Stimulated activated CD4-positive, alpha-beta T cell treated with anti-CD3 and anti-CD28 coated beads, Interleukin-2, amount 100 ng/mL, for 4 hours (primary cell): ENCODE measurements at places on chromosomes 13 and 19.

DNA sequence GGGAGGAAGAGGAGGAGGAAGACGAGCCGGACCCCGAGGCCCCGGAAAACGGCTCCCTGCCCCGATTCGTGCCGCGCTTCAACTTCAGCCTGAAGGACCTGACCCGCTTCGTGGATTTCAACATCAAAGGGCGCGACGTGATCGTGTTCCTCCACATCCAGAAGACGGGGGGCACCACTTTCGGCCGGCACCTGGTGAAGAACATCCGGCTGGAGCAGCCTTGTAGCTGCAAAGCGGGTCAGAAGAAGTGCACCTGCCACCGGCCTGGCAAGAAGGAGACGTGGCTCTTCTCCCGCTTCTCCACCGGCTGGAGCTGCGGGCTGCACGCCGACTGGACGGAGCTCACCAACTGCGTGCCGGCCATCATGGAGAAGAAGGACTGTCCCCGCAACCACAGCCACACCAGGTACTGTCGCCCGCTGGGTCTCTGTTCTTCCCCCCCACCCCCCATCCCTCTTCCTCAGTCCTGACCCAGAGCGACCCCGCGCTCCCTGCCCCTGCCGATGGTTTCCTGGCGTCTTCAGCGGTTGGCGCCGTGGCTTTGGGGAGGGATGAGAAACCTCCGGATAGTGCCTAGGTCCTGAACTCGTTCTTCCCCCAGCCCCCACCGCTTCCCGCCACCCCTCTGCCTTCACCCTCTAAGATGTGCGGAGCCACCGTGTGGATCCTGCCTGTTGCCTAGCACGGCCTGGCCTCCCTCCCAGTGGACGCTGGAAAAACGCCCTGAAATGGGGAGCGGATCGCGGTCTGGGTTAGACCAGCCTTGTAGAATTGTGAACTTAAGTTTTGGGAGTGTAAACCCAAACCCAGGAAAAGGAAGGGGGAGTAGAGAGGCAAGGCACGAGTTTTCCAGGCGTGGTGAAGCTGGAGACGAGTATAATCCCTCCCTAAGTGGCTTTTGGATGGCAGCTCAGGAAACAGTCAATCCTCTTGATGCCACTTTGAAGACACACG, 1.5 kb downstream of the HS6ST3 start:
- DNase-seq = no peak

DNA sequence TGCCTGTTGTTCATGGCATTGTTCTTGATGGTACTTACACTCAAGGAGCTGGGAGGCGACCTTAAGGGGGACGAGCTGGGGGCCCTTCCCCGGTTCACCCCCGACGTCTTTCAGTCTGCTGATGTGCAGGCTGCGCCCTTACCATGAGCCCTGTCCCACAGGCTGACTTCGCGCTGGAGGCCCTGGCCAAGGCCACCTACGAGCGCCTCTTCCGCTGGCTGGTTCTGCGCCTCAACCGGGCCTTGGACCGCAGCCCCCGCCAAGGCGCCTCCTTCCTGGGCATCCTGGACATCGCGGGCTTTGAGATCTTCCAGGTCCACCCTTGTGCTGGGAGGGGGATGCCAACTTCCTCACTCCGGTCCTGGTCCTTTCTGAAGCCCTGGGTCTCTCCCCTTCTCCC, 45.4 kb downstream of the MYH14 start:
- DNase-seq = no peak

- DNase-seq = no peak
Observed at GRCh38 chr19:28264556-28264955, 948.4 kb downstream of the UQCRFS1 start.

GRCh38 chr13:52128714-52129700, at the start of gene NEK5:
Gene NEK5, minus strand, starts transcription at chr13:52129073. Its CDS starts 1,591 bp downstream, at chr13:52127482.
- DNase-seq = peak; percentile 9

DNA sequence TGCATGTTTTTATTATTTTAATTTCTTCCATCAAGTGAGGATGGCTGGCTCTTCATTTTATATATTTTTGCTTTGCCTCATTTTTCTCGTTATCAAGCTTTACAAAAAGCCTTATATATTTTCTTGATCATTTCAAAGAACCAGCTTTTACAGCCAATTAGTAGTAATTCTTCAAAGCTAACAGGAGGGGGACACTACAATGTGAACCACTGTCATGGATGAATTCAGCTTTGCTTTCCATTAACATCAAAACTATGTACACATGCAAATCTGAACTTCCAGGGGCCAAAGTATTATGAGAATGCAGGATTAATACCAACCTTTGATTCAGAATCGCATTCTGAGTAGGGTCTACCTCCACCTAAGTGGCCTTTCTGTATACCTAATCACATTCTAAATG, 11.1 kb downstream of the UQCRFS1 start:
- DNase-seq = no peak

- no peak for DNase-seq
Observed at GRCh38 chr13:107301724-107302374, 733.9 kb upstream of the ARGLU1 start.

DNA sequence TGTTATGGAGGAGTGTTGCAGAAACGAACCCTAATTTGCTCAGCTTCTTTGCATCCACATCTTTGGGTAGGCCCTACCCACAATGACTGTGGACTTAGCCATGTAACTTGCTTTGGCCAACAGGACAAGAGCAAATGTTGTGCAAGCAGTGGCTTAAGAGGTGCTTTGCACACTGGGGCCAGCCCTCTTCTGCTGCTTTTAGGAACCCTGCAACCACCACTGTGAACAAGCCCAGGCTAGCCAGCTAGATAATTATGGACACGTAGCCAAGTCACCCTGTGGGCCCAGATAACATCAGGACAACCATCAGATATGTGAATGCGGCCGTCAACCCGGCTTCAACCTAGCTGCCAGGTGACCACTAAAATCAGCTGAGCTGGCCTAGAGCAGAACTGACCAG, 17.1 kb downstream of the C19orf47 start:
- DNase-seq = no peak

GRCh38 chr13:100394005-100394695, 194.4 kb downstream of the GGACT start:
- no peak for DNase-seq

DNA sequence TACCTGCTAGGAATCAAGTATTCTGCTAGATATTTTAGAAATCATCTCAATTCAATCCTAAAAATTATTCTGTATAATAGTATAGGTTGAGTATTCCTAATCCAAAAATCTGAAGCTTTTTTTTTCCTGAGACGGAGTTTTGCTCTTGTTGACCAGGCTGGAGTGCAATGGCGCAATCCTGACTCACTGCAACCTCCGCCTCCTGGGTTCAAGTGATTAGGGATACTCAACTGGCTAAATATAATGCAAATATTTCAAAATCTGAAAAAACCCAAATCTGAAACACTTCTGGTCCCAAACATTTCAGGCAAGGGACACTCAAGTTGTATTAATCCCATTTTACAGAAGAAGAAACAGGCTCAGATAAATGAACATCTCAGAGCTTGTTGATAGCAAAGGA, 17.2 kb upstream of the USPL1 start:
- no peak for DNase-seq

- DNase-seq = no peak
Observed at GRCh38 chr13:51318876-51319275, 20.6 kb upstream of the SERPINE3 start.

- no peak for DNase-seq
Observed at GRCh38 chr19:6527893-6528543, 2.8 kb upstream of the TNFSF9 start.

GRCh38 chr13:33352526-33352925, 67.0 kb upstream of the STARD13 start:
- no peak for DNase-seq

- no peak for DNase-seq
Observed at GRCh38 chr19:54172471-54173358, at the start of gene TMC4. Gene TMC4, minus strand, starts transcription at chr19:54173160. Its CDS starts 43 bp downstream, at chr19:54173117.

DNA sequence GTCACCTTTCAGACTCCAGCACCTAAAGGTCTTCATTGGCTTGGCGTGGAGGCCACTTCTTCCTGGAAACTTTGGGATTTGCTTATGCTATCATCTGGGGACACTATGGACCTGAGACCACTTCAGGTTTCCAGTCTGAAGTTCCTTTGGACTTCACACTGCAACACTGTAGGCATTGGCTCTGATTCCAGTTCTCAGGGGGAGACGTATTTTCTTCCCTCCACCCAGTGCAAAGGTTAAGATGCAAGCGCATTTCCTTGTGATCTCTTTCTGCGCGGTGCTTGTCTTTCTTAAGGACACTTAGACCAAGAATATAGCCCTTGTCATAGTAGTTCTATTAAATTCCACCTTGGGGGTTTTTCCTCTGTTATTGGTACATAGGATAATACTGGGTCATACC, 299.8 kb downstream of the TSHZ3 start:
- no peak for DNase-seq

DNA sequence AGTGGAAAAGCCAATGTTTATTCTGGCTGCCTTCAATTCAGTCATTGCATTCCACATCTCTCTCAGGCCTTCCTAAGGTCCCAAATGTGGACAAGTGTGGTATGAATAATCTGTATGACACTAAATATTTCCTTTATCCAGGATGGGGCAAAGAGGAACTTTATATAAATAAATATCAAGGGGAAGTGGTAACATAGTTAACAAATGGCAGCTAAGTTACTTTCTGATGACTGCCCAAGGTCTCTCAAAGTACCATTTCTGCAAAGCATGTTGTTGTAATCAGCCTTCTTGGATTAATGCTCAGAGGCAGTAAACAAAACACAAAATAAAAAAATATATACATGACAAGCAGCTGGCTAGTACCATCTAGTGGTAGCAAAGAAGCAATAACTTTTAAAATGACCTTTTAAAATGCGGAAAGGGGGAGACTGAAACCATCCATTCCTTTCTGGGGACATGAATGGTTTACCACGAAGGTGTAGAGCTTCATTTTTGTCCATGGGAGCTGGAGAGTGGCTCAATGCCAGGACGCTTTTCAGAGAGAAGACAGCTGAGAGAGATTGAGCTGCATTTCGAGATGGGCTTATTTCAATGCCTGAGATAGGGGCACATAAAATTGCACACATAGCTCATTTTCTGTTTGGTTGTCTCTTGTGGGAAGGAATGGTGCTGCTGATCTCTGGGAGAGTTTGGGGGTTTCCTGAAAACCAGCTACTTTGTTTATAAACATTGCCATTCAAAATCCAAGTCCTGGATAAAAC, 259.2 kb downstream of the RFC3 start:
- DNase-seq = no peak

DNA sequence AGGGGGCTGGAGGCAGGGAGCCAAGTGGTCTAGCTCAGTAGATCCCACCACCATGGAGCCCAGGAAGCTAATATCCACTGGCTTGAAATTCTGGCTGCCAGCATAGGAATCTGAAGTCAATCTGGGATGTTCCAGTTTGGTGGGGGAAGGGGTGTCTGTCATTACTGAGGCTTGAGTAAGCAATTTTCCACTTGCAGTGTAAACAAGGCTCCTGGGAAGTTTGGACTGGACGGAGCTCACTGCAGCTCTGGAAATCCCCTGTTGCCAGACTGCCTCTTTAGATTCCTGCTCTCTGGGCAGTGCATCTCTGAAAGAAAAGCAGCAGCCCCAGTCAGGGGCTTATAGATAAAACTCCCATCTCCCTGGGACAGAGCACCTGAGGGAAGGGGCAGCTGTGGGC, 349.2 kb upstream of the KLHL1 start:
- DNase-seq = no peak

GRCh38 chr19:10005632-10006334, 4.5 kb downstream of the COL5A3 start:
- no peak for DNase-seq

DNA sequence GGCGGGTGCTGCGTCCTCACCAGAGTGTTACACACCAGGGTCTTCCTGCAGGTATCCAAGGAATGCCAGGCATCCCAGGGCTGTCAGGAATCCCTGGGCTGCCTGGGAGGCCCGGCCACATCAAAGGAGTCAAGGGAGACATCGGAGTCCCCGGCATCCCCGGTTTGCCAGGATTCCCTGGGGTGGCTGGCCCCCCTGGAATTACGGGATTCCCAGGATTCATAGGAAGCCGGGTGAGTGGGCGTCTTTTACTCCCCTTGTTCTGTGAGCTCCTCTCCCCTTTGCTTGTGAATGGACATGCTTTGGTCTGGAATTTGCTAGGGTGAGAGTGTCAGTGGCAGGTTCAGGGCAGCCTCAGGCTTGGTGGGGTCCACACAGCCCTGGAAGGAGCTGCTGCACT, 75.9 kb downstream of the RAB20 start:
- DNase-seq = no peak

- no peak for DNase-seq
Observed at GRCh38 chr13:39399102-39399501, 203.9 kb downstream of the LHFPL6 start.

- DNase-seq = no peak
Observed at GRCh38 chr13:31595563-31595962, 143.8 kb upstream of the RXFP2 start.

DNA sequence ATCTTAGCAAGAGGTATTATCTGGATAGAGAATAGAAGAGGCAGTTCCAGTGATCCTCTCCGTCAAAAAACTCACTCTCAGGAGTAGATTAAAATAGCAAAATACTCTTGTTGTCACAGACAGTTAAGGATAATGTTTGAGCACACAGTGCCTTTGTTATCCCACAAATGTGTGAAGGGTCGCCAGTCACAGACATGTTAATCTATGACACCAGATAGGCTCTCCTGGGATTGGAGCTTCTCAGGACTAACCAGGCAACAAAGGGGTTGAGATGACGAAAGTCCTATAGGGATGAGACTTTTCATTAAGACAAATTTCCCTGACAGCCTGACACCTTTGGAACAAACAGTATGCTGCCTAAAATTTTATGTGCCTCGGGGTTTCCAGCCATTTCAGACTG, 1947.1 kb downstream of the OLFM4 start:
- DNase-seq = no peak

GRCh38 chr19:38304352-38304865, 358 bp downstream of the C19orf33 start:
- no peak for DNase-seq

DNA sequence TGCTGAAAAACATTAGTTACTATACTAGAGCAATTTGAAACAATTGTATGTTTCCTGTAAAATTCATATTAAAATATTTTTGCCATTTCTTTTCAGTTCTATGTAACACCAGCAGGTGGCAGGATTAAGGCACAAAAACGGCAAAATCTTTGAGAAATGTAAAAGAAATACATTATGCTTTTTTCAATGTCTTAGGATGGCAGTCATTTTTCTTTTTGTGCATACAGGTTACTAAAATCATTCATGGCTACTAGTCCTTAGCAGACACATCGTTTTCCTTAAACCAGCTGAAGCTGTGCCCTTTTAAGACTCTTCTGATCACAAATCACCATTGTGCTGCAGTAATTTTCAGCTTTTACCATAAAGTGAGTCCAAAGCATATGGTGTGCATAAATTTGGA, 800.7 kb upstream of the SLITRK5 start:
- no peak for DNase-seq

DNA sequence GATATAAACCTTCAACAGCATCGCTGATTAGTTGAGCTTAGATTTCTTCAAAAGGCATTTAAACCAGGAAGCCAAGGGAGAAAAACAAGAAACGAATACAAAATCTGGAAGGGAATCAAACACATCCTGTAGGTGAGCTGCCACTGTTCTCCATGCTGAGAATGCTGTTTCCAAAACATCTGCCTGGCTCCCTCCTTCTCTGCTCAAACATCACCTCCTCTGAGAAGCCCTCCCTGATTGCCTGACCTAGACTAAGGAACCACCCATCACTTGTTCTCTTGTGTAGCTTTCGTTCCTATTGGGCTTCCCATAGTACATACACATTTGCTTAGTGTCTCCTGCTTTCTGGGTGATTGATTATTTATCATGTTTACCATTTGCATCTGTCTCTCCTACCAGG, 152.7 kb downstream of the CACNA1A start:
- no peak for DNase-seq
